ENCODE measurements at places on chromosomes 3 and 15.

GRCh38 chr15:90839187-90840071 is 29.0 kb upstream of the FURIN start:
- peak; percentile 46 for DNase-seq

- no peak for DNase-seq
Observed at GRCh38 chr15:66711862-66712261, 9.8 kb downstream of the SMAD6 start.

- DNase-seq: peak; percentile 41
Observed at GRCh38 chr3:8239718-8240695, 261.6 kb upstream of the LMCD1 start.

GRCh38 chr15:52652286-52652685 is 26.9 kb downstream of the ATOSA start:
- no peak for DNase-seq

- no peak for DNase-seq
Observed at GRCh38 chr3:195416795-195417194, 26.0 kb downstream of the ACAP2 start.

DNA sequence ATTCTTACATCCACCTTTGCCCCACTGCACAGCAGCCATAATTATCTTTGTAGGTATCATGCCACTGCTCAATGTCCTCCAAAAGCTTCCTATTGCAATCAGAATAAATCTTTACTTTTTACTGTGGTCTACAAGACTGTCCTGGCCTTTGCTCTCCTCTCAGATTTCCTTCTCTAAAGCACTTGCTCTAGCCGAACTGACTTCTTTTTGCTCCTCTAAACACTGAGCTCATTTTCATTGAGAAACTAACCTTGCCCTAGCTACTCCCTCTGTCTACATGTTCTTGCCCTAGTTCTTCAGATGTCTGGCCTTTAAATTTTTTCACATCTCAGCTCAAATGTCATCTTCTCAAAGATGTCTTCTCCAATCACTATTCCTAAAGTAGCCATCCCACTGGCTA is 342.8 kb downstream of the TBC1D5 start:
- no peak for DNase-seq

- DNase-seq: no peak
Observed at GRCh38 chr3:29215948-29216347, 64.9 kb upstream of the RBMS3 start.

GRCh38 chr3:81816473-81817250 is 55.2 kb upstream of the GBE1 start:
- peak; percentile 4 for DNase-seq

- DNase-seq: no peak
Observed at GRCh38 chr3:88267847-88268246, 118.1 kb downstream of the C3orf38 start.

DNA sequence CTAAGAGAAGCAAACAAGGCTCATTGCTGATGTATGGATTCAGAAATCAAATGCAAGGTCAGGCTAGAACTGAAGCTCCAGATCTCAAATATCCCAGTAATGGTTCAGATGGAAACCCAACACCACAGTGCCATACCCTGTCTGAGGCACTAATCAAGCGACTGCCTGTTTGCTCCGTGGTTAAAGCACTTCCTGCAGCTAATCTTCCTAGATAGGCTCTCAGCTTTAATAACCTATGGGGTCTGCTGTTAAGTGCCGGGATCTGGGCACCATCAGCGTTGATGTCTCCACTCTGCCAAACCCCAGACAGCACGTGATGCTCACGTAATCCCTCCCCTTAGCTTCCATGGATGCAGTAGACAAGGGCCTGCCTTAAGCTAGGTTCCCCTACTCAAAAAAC is 262.6 kb downstream of the MECOM start:
- DNase-seq: no peak

DNA sequence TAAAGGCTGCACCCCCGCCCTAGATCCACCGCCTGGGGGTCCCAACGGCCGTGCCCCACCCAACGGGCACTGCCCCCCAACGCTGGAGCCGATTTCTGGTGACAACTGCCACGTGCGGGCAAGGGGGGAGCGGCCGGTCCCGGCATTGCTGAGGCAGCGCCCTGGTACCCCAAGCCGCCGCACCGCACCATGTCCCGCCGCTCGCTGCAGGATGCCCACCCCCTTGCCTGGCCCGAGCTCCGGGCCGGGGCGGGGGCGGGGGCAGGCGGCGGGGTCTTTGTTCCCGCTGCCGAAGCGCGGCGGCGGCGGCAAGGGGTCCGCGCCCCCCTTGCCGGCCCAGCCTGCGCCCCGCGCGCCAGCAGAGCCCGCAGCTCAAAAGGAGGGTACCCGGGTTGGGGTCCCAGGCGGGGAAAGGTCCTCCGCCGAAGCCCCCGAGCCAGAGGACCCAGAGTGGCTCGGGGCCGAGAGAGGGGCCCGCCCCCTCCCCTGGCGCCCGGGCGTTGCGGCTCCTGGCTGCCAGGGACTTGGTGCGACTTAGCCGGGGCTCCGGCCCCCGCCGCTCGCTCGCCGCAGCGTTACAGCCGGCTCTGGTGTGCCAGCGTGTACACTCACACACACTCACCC is 678 bp downstream of the SEMA7A start:
- DNase-seq: no peak

- no peak for DNase-seq
Observed at GRCh38 chr3:127215714-127216414, 22.9 kb downstream of the PRR23E start.

GRCh38 chr15:67072442-67072841 is 7.0 kb downstream of the SMAD3 start:
- no peak for DNase-seq

DNA sequence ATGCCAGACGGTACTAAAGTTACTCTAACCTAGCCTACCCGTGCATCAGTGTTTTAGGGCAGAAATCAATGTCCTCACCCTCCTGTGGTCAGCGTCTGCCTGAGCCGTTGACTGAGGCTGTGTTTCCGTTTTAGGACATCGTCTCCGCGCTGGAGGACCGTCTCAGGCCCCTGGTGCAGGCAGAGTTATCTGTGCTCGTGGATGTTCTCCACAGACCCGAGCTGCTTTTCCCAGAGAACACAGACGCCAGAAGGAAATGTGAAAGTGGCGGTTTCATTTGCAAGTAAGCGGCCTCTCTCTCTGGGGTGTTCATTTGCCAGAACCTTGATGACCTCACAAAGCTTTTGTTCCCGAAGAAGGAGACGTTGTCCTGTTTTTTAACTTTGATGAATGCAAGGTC is 217.0 kb downstream of the ITPR1 start:
- DNase-seq: no peak

GRCh38 chr15:32872621-32873283 is 154.9 kb downstream of the GREM1 start:
- DNase-seq: no peak

GRCh38 chr3:187169231-187169960 is 27.9 kb upstream of the RTP1 start:
- DNase-seq: no peak
